ENCODE measurements at places on chromosomes 7 and 10.

DNA sequence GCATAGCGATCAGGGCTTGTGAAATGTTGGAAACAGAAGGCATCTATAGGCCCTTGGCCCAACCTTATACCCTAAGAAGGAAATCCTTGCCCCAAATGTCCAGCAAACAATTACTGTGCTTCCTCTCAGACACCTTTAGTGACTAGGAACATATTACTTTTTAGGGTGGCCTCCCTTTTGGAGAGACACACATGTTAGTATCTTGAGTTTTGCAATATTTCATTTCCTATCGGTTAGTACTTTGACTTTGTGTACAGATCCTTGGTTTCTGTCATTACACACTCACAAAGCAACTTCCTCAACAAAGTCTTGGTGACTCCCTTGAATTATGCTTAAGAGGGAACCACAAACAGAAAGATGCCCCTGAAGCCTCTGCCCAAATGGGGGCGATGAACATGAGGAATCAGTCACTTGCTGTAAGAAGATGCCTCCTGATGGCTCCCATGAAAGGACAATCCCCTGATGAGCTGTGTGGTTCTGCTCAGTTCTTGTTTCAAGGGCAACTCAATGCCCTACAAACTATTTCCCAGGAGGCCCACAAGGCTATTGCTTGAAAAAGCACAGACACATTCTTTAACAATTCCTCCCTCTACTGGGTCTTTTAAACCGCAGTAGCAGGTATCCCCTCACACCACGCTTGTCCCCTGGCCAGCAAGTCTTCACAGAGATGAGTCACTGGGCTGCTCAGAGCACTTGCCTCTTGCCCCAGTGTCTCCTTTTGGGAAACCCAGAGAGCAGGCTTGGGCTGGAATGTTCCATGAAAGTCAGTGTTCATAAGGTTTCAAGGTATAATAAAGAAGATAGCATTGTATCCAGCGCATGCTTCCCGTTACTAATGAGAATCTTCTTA lies 196.2 kb downstream of the FANK1 start:
- DNase-seq: no peak

GRCh38 chr10:74282151-74282847 lies 131.3 kb downstream of the ADK start:
- no peak for DNase-seq

DNA sequence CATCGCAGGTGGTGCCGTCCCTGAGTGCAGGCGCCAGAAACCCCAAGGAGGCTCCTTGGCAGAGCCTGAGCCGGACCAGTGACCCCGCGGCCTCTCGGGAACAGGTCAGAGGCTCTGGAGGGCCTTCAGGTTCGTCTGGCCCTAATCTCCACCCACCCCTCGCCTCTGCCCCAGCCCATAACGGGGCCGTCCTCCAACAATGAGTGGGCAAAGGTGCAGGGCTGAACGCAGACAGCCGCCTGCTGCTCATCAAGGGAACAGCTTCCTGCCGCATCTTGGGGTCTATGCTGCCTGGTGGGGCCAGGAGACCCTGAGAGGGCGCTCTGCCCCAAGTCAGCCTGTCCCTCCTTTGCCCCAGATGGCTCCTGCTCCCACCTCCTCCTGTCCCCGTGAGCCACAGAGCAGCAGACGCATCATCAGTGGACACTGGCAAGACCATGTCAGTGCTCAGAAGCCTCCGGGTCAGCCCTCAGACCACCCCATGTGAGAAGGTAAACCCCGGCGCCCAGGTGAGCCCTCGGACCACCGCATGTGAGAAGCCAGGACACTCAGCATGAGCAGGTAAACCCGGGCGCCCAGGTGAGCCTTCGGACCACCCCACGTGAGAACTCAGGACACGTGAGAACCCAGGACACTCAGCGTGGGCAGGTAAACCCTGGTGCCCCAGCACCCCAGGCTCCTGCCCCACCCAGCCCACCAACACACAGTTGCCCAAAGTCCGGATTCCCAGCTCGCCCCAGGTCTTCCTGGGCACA lies 142.0 kb downstream of the PTPRN2 start:
- DNase-seq: no peak

DNA sequence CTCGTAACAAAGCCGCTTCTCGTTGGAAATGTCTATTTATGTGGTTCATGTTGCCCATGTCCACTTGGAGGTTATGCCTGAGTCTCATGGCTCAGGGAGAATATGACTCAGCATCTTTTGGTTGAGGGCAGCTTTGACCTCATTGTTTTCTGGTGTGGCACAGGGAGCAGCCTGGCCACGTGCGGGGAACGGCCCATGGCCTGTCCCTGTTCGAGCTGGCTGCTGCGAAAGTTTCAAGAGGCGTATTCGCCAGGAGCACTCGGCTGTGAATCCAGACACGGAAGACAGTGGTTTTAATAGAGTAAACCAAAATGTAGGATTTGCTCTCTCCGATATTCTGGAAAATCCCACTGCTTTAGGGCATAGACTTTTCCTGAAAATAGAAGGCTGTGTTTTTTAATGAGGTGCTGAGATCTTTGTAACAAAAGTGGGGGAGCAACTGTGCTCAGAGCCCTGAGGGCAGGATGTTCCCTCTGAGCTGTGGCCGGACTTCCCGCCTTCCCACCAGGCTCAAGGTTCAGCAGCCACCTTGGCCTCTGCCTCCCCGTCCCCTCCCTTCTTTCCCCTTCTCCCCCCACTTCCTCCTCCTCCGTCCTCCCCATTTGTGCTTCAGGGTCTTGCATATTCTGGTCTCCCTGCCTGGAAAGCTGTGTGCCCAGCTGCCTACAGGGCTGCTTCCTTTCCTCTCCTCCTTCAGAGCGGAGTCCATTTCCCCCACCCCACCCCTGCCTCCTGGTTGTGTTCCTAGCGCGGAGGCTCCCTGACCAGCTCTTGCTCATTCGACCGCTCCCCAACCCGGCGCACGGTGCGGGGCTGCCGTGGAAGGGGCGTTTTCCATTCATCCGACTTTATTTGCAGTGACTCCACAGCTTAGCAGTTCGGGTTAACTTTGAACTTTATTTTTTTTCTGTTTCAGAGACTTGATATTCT lies 642.0 kb downstream of the SDK1 start:
- DNase-seq: peak; percentile 52

GRCh38 chr7:137757146-137757925 lies 89.4 kb downstream of the DGKI start:
- DNase-seq: no peak

GRCh38 chr10:112950714-112951358 lies 789 bp downstream of the TCF7L2 start:
- peak; percentile 60 for DNase-seq

DNA sequence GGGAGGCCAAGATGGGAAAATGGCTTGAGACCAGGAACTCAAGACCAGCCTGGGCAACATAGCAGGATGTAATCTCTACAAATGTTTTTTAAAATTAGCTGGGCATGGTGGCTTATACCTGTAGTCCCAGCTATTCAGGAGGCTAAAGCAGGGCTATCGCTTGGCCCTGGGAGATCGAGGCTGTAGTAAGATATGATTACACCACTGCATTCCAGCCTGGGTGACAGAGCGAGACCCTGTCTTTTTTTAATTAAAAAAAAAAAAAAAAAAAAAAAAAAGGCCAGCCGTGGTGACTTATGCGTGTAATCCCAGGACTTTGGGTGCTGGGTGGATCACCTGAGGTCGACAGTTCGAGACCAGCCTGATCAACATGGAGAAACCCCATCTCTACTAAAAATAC lies 27.4 kb downstream of the MYOF start:
- DNase-seq: no peak

DNA sequence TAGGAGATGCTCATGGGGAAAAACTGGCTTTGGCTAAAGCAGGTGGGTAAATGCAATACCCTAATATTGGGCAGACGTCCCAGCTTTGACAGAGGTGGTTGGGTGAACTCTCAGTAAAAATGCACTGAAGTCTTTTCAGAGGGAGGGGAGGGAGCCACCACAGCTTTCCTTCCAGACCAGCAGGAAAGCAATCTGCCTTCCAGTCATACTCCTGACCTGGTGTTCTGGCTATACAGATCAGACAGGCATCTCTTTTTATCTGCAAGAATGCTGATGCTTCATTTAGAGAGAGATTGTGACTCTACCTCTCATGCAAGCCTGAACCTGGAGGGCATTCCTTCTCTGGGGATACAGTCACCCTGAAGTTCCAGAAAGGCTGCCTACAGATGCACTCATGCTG lies 52.6 kb upstream of the ICA1 start:
- no peak for DNase-seq

GRCh38 chr7:2838873-2839578 lies 5.1 kb downstream of the GNA12 start:
- no peak for DNase-seq

- DNase-seq: peak; percentile 79
Observed at GRCh38 chr7:28406192-28406591, 6.1 kb upstream of the CREB5 start.

DNA sequence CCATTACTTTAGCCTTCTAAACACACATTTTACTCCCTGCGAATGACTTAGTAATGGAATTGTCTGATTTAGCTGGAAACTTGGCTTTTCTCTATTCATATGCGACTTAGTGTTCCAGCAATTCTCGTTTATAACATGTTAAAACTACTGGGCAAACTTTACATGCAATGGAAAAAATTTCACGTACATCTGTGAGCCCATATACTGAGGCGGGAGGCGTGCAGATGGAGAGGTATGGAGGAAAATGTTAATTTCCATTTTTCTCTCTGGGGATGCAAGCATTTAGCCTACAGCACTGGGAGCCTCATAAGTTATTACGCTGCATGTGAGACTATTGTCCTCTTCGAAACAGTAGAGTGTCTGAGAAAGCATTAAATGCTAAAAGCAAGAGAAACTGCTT lies 591.5 kb upstream of the ANKRD30A start:
- DNase-seq: no peak

GRCh38 chr10:95454940-95455339 lies 106.2 kb downstream of the SORBS1 start:
- DNase-seq: no peak

- DNase-seq: no peak
Observed at GRCh38 chr7:1713502-1714484, 43.7 kb downstream of the ELFN1 start.

GRCh38 chr7:150515248-150516147 lies 826 bp downstream of the GIMAP7 start:
- DNase-seq: no peak

- DNase-seq: no peak
Observed at GRCh38 chr10:46542567-46543465, 13.6 kb downstream of the GPRIN2 start.

- DNase-seq: no peak
Observed at GRCh38 chr10:86992929-86993328, 24.6 kb downstream of the ADIRF start.

- DNase-seq: no peak
Observed at GRCh38 chr7:115198143-115198542, 276.2 kb downstream of the MDFIC start.

DNA sequence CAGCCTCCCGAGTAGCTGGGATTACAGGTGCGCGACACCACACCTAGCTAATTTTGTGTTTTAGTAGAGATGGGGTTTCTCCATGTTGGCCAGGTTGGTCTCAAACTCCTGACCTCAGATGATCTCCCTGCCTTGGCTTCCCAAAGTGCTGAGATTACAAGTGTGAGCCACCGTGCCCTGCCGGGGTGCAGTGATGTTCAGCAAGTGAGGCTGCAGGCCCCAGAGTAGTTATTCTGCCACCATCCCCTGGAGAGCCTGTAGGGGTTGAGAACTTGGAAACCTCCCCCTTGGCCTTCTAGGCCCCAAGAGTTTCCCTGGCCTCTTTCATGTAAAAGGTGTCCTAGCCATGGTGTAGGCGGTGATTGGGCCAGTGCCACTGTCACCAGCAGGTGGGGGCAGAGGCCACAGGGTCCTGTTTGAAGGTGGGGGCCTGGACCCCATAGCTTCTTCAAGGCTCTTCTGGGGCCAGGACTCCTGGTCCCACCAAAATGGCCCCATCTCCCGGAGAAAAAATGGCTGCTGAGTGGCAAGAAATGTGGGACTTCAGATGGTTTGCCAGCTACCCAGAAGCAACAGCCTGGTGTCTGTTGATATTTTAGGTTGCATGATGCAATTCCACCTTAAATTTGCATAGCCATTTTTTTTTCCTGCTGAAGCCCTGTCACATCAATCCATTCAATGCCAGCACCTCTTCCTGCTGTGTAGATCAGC lies 25.5 kb upstream of the INMT start:
- DNase-seq: no peak

DNA sequence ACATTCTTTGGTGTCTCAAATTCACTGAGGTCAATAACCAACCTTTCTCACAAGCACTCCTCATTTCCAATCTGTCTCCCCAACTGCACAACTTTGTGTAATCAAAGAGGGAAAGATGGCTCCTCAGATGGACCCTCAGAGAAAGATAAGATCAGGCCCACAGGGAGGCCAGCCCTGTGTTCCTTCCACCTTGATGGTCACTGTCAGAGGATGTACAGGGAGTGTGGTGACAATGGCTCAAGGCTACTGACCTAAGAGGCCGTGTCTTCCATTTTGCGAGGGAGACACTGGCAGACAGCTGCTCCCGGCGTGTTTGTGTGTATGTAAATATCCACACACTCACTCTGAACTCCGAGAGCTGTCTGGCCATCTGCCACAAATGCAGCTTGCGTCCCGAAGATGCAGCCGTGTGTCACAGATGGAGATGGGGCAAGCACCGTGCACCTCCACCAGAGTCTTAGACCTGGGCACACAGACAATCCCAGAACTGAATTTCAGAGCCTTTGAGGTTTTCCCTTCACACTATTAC lies 712.1 kb upstream of the NRP1 start:
- no peak for DNase-seq

Measured in ACHN (cell line).